Astrocyte (in vitro differentiated cells and primary cell): ENCODE measurements at places on chromosomes 16 and 17. TPM values are rescaled to one million over a fixed set of nuclear protein-coding genes. Genes with fewer than 3 reads are reported as not detected.

Gene KCNJ2
- 5.9 and 10.2 TPM in 2 replicates for total RNA-seq

Gene RNU2-1
- total RNA-seq, result 4,186 and 4,812 TPM in 2 replicates

Gene STAC2
- total RNA-seq, result not detected in 2 replicates

Gene GCGR
- total RNA-seq, result not detected in 2 replicates

Gene KRT23
- not detected in 2 replicates for total RNA-seq

Gene ITGAD
- not detected in 2 replicates for total RNA-seq

Gene ADAM11
- 0.43 and 0.65 TPM in 2 replicates for total RNA-seq

Gene HCRT
- not detected in 2 replicates for total RNA-seq

Gene HASPIN
- total RNA-seq, result 1.7 and 2.4 TPM in 2 replicates

Gene CES1
- total RNA-seq, result not detected in 2 replicates

Gene KRTAP4-5
- total RNA-seq, result not detected in 2 replicates

Gene CACNG1
- total RNA-seq, result not detected in 2 replicates

Gene CD300LB
- total RNA-seq, result not detected in 2 replicates

Gene ERN2
- total RNA-seq, result not detected in 2 replicates

Gene TRAPPC1
- 184 and 188 TPM in 2 replicates for total RNA-seq

Gene NATD1
- 7.1 and 7.9 TPM in 2 replicates for total RNA-seq

Gene ZPBP2
- not detected in 2 replicates for total RNA-seq

Gene ALOX12
- not detected in 2 replicates for total RNA-seq

Gene MLKL
- 5.6 and 6.2 TPM in 2 replicates for total RNA-seq

Gene TBC1D3G
- not detected in 2 replicates for total RNA-seq

Gene NPEPPS
- 112 and 143 TPM in 2 replicates for total RNA-seq

DNA sequence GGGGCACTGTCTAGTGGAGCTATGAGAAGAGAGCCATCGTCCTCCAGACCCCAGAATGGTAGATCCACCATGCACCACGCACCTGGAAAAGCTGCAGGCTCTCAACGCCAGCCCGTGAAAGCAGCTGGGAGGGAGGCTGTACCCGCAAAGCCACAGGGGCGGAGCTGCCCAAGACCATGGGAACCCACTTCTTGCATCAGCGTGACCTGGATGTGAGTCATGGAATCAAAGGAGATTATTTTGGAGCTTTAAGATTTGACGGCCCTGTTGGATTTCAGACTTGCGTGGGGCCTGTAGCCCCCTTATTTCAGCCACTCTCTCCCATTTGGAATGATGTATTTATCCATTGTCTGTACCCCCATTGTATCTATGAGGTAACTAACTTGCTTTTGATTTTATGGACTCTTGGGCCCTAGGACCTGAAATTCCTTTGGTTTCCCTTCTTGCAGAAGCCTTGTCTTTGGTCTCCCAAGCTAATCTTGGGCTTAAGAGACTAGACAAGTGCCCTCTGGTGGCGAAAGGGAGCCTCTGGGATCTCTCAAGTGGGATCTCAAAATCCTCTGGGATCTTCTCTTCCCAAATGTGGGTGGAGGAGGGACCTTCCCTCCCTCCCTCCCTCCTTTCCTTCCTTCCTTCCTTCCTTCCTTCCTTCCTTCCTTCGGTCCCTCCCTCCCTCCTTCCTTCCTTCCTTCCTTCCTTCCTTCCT, 58.2 kb upstream of the HAPSTR1 start:
- DNase-seq, result peak; percentile 44
- H3K36me3 ChIP-seq, result no peaks in the 10 kb centered on the region
- H3K27me3 ChIP-seq, result no peaks in the 10 kb centered on the region

- DNase-seq, result no peak
- H3K4me1 ChIP-seq, result no peaks in the 10 kb centered on the region
- peaks cover 3% of the 10 kb centered on the region for H3K36me3 ChIP-seq
- no peaks in the 10 kb centered on the region for H3K27me3 ChIP-seq
- H3K4me3 ChIP-seq, result no peak overlapping the region
- no peak overlapping the region for H3K27ac ChIP-seq
Measured at GRCh38 chr16:48591976-48592375, 18.0 kb downstream of the N4BP1 start.

- no peaks in the 10 kb centered on the region for H3K27me3 ChIP-seq
- H3K36me3 ChIP-seq, result no peaks in the 10 kb centered on the region
- no peaks in the 10 kb centered on the region for H3K4me1 ChIP-seq
- H3K4me3 ChIP-seq, result no peak overlapping the region
- H3K27ac ChIP-seq, result no peak overlapping the region
Measured at GRCh38 chr17:71104225-71104624, 934.9 kb downstream of the KCNJ2 start.

GRCh38 chr16:85608515-85608885, 4.6 kb upstream of the GSE1 start:
- H3K36me3 ChIP-seq, result no peaks in the 10 kb centered on the region
- no peaks in the 10 kb centered on the region for H3K27me3 ChIP-seq
- H3K4me1 ChIP-seq, result peaks cover 23% of the 10 kb centered on the region
- no peak overlapping the region for H3K4me3 ChIP-seq

DNA sequence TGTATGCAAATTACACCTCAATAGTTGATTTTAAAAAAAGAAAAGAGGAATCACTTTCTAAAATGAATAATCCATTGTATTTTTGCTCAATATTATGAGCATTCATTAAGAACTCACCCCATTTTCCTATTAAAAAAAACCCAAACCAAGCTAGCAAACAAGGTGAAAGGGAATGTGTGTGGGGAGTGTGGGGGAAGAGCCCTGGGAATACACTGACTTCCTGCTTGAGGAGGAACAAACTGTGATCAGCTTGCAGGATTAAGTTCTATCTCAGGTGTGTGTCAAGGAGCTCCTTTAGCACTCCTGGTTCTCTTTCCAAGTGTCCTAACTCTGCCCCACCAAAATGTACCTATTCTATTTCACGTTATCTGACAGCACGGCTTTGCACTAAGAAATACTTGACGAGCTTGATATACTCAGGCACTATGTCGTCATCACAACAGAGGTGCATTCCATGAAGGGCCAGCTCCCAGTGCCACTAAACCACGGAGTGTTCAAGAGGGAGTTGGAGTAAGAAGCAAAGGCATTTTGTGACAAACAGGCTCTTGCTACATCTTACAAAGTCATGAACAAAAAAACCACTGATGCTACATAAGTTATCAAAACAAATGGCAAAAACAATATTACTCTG, 73.2 kb downstream of the MYH10 start:
- H3K27ac ChIP-seq, result no peak overlapping the region
- H3K27me3 ChIP-seq, result no peaks in the 10 kb centered on the region
- H3K4me1 ChIP-seq, result peaks cover 8% of the 10 kb centered on the region

DNA sequence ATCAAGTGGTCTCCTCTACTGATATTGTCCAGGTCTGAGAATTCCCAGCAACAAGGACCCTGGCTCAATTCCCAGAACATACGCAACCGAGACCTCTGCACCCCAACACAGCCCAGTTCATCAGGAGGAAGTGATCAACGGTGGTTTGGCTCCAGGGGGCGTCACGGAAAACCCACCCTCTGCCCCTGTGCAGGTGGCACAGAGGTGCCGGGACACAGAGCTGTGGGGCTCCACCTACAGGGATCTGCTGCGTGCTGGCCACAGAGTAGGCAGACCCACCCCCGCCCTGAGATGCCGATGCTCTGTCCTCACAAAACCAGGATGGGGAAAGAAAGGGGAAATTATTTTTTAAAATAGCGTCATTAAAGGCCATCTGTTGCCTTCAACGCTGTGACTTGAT, 69.6 kb downstream of the LMF1 start:
- H3K27me3 ChIP-seq, result no peaks in the 10 kb centered on the region
- H3K27ac ChIP-seq, result no peak overlapping the region
- H3K4me3 ChIP-seq, result no peak overlapping the region
- DNase-seq, result no peak

GRCh38 chr16:28554634-28555423, 1.1 kb downstream of the SGF29 start:
- H3K4me1 ChIP-seq, result peaks cover 5% of the 10 kb centered on the region
- no peak overlapping the region for H3K27ac ChIP-seq
- no peaks in the 10 kb centered on the region for H3K36me3 ChIP-seq
- H3K27me3 ChIP-seq, result no peaks in the 10 kb centered on the region
- no peak for DNase-seq

DNA sequence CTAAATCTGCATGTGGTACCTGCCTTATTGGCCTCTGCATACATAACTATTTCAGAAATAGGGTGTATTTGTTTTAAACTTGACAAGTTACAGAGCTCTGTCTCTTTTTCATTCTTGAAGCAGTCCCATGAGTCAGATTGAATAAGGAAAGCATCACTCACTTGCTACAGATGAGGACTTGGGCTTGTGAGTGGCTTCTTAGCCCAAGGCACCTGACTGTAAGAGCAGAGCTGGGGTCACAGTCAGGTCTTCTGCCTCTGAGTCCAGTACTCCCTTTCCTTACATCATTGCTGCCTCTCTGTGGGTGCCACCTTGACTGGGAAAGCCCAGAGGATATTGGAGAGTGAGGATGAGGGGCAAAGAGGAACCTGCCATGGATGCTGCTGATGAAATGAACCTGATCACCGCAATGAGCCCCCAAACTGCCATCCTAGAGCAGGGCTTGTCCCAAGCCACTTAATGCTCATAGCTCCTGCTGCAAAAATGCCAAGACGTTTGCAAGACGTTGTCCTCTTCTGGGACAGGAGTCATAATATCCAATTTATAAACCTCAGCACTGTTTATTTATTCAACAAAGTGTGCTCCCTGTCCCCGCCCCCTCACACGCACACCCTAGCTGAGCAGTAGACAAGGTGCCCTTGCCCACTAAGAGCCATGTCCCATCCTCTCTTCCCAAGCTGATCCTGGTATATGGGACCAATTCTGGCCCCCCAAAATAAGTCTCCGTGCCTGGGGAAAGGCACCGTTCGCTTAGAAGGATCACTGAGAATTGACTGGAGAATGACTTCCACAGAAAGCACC, 74.1 kb downstream of the CCDC182 start:
- H3K4me1 ChIP-seq, result peaks cover 9% of the 10 kb centered on the region
- no peaks in the 10 kb centered on the region for H3K27me3 ChIP-seq
- H3K27ac ChIP-seq, result no peak overlapping the region
- H3K36me3 ChIP-seq, result no peaks in the 10 kb centered on the region
- no peak for DNase-seq
- no peak overlapping the region for H3K4me3 ChIP-seq

GRCh38 chr17:3845291-3845620, 790 bp downstream of the NCBP3 start:
- H3K27ac ChIP-seq, result peak overlapping the region; percentile 75
- H3K36me3 ChIP-seq, result peaks cover 26% of the 10 kb centered on the region
- H3K4me3 ChIP-seq, result peak overlapping the region; percentile 80
- DNase-seq, result no peak
- H3K27me3 ChIP-seq, result no peaks in the 10 kb centered on the region

DNA sequence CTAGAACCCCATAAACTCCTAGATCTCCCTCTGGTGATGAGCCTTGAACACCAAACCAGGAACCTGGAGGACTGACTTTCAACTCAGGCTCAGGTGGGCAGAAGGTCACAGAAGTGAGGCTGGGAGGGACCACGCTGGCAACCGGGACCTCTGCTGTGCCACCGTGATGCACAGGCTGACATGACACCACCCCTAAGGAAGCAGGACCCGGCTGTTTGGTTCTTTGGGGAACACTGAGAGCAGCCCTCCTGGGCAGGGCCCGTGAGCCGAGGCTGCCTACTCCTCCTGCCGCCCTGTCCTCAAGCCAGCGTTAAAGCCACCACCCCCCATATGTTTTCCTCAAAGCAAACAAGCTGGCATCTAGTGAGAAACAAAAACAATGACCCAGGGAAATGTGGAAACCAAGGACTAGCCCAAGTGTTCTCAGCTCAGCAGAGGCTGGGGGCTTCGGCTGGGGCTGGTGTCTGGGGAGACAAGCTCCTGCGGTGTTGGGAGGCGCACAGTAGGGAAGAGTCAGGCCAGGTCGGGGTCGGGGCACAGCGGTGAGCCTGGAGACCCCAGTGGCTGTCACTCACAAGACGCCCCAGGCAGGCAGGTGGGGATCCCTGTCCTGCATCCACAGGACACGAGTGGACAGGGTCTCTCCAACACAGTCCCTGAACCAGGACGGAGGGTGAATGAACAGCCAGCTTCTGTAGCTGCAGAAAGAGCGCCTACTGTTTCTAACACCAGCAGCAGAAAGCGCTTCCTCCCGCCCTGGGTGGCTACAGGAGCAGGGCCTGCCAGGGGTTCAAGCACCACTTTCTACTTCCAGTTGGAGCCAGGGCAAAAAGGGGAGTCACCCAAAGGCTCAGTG, 1.7 kb downstream of the SMIM5 start:
- H3K4me1 ChIP-seq, result peaks cover 13% of the 10 kb centered on the region
- no peak for DNase-seq
- no peaks in the 10 kb centered on the region for H3K27me3 ChIP-seq
- H3K4me3 ChIP-seq, result no peak overlapping the region
- no peak overlapping the region for H3K27ac ChIP-seq

- DNase-seq, result no peak
- H3K36me3 ChIP-seq, result no peaks in the 10 kb centered on the region
- no peak overlapping the region for H3K27ac ChIP-seq
Measured at GRCh38 chr17:6092903-6093468, 22.8 kb downstream of the WSCD1 start.

GRCh38 chr16:72884037-72884436, 163.9 kb downstream of the ZFHX3 start:
- peaks cover 9% of the 10 kb centered on the region for H3K4me1 ChIP-seq
- H3K36me3 ChIP-seq, result peaks cover 10% of the 10 kb centered on the region
- peak; percentile 64 for DNase-seq
- no peak overlapping the region for H3K4me3 ChIP-seq
- H3K27me3 ChIP-seq, result no peaks in the 10 kb centered on the region

GRCh38 chr16:24322106-24322505, 66.0 kb downstream of the CACNG3 start:
- H3K4me1 ChIP-seq, result no peaks in the 10 kb centered on the region
- H3K4me3 ChIP-seq, result no peak overlapping the region
- H3K27ac ChIP-seq, result no peak overlapping the region
- H3K36me3 ChIP-seq, result no peaks in the 10 kb centered on the region
- DNase-seq, result no peak
- no peaks in the 10 kb centered on the region for H3K27me3 ChIP-seq

DNA sequence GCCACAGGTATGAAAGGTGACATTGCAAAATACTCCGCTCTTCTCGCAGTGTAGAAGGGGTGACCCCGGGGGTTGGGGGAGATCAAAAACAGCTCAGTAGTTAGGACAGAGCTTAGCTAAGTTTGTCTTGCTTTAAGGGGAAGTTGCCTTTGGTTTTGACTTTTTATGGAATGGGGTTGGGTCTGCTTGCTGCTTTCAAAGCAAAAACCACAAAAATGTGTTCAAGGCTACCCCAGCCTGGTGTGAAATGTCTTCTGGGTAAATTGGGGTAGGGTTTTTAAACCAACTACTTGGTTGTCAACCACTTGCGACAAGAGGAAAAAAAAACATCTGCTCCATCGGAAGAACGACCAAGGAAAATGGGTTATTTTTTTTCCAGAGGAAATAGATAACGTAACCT, 6.2 kb downstream of the FUS start:
- H3K4me3 ChIP-seq, result no peak overlapping the region
- H3K4me1 ChIP-seq, result peaks cover 21% of the 10 kb centered on the region
- no peak overlapping the region for H3K27ac ChIP-seq
- H3K27me3 ChIP-seq, result no peaks in the 10 kb centered on the region

DNA sequence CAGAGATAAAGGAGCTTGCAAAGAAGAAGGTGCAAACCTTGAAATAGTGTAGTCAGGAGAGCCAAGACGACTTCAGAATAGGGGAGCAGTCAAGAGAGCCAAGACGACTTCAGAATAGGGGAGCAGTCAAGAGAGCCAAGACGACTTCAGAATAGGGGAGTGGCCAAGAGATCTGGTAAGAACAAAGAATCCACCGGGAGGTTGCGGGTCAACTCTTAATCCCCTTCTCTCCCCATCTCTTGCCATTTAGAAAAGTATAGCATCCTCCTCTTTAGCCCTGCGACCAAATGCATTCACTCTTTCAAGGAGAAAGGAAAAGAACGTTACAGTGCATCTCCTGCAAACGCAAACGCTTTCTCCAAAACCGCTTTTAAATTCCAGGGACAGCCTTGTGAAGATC, 713 bp downstream of the KNOP1 start:
- peak overlapping the region; percentile 77 for H3K27ac ChIP-seq
- H3K4me1 ChIP-seq, result peaks cover 14% of the 10 kb centered on the region
- H3K4me3 ChIP-seq, result peak overlapping the region; percentile 85
- H3K27me3 ChIP-seq, result no peaks in the 10 kb centered on the region

- no peak overlapping the region for H3K4me3 ChIP-seq
- no peak overlapping the region for H3K27ac ChIP-seq
- peaks cover 19% of the 10 kb centered on the region for H3K4me1 ChIP-seq
- DNase-seq, result peak; percentile 46
Measured at GRCh38 chr17:55454906-55455474, 33.4 kb upstream of the MMD start.
